ENCODE measurements at places on chromosomes 6 and 20.

- no peak for DNase-seq
Observed at GRCh38 chr20:15643713-15644112, 929.5 kb downstream of the KIF16B start.

- no peak for DNase-seq
Observed at GRCh38 chr20:1895674-1896483, 672 bp downstream of the SIRPA start.

DNA sequence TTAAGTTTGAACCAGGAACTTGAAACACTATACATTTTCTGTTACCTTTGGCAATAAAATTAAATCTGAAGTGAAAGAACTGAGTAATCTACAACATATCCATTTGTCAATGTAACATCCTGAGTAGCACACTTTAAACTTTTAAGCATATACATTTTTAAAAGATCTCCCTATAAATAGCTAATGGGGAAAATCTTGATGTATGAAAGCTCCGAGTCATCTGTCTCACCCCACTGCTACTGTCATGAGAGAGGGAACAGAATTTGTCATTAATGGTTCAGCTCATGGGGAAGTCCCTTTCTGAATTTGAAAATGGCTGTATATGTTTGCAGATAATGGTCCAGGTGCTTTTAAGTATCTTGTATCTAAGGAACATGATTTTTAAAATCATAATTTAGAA is 55.2 kb upstream of the NOX3 start:
- DNase-seq = no peak

DNA sequence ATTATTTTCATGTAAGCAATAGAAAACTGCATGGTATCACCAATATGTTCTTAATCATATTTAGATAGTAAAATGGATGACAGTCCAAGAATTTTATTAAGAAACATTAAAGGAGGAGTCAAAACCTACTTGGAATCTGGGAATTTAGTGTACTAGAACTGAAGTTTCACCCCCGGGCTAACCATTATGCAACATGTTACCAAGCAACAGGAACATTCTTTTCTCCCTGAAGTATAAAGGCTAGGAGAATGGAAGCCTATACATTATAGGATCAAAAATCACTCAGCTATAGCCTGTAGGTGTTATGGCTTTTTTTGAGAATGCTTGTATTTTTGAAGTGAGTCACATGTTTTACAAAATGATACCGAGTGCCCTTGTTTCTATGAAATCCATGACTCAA is 538.3 kb downstream of the GRIK2 start:
- DNase-seq = no peak

GRCh38 chr6:18101271-18101670 is 21.2 kb downstream of the NHLRC1 start:
- no peak for DNase-seq

DNA sequence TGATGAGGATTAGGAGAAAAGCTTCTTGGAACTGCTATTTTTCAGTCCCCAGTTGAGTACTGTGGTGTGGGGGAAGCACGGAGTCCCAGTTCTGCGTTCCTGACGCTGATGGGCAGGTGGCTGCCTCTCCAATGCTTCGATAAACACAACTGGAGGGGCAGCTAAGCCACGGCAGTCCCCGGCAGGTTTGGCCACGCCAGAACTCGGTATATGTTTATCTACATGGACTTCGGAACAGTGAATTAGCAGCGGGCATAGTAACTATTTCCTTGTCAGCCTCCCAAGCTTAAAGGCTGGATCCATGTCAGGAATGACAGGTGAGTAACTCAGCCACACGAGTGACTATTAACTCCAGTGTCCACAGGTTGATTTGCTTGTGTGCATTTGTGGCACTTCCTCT is 354.4 kb downstream of the ZFAND3 start:
- DNase-seq = no peak

DNA sequence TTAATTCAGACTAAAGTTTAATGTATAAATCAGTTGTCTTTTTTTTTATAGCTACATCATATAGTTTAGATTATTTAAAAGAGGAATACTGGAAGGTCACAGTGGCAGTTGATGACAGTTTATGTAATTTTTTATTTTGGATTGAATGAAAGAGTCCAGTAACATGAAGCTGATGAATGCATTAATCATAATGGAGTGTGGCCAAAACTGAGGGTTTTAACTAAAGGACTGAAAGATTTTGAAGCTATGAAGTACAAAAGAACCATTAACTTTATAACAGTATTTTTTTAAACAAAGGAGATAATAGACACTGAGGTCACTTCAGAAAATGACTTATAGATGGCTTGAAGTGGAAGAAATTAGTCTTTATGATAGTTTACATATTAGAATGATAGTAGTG is 41.3 kb downstream of the TRMT11 start:
- no peak for DNase-seq

- no peak for DNase-seq
Observed at GRCh38 chr6:132070356-132070755, 119.2 kb upstream of the CCN2 start.

- DNase-seq = no peak
Observed at GRCh38 chr6:21115111-21115510, 478.4 kb upstream of the SOX4 start.

GRCh38 chr6:47669684-47670513 is 28.5 kb upstream of the ADGRF4 start:
- DNase-seq = no peak

DNA sequence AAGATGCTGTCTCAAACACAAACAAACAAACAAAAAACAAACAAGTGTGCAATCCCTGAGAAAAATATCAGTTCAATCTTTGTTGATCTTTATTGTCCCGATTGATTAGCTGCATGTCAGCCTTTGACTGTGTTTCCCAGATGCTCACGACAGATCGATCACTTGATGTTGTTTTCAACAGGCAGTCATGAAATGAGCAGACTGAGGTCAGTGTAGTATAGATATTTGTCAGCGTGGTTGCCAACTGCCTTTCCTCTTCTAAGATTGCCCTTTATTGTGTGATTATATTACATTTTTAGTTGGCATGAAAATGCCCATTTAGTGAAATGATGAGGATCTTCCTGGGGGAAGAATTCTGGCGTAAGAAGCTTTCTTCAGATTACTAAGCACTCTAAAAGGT is 25.6 kb downstream of the UTRN start:
- no peak for DNase-seq

DNA sequence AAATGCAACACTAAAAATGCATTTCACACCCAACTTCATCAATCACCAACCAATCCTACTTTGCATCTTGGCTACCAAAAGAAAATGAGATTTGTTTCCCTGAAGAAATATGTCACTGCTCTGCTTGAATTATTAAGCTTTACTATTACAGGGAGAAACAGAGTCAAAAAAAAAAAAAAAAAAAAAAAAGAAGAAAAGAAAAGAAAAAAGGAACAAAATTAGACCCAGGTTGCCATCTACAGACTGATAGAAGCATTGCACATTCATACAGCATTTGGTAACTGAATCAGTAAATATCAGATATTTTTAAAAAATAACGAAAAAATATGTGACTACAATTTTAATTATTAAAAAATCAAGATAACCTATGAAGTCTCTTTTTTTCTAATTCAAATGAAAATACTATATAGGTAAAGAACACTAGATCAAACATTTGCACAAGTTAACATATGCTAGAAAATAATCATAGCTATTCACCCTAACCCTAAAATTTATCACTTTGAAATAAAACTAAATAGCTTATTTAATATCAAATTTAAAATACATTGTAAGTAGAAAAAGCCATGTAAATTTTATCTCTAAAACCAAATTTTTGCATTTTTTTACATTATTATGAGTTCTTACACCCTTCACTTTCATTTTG is 83.3 kb downstream of the DCDC2 start:
- no peak for DNase-seq

GRCh38 chr6:107794771-107795170 is 29.3 kb downstream of the SCML4 start:
- no peak for DNase-seq

- DNase-seq = no peak
Observed at GRCh38 chr6:36581716-36582115, 12.4 kb upstream of the SRSF3 start.

GRCh38 chr6:51654647-51655046 is 432.8 kb downstream of the PKHD1 start:
- DNase-seq = no peak

GRCh38 chr6:71908162-71908765 is 21.9 kb downstream of the RIMS1 start:
- DNase-seq = no peak

DNA sequence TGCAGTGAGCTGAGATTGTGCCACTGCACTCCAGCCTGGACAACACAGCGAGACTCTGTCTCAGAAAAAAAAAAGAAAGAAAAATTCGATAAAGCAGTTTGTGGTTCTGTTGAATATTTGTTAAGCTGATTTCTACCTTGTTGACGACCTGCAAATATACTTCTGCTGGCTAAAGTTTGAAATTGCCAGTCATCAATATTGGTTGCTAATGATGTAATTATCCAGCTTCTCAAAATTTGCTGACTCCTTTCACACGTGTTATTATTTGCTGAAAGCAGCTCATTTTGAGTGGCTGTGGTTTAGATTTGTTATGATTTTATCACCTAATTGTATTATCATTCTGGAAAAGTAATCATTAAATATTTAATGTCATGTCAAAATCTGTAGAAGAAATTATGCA is 774.3 kb downstream of the QKI start:
- no peak for DNase-seq
